ENCODE measurements at places on chromosomes 13 and 19.

DNA sequence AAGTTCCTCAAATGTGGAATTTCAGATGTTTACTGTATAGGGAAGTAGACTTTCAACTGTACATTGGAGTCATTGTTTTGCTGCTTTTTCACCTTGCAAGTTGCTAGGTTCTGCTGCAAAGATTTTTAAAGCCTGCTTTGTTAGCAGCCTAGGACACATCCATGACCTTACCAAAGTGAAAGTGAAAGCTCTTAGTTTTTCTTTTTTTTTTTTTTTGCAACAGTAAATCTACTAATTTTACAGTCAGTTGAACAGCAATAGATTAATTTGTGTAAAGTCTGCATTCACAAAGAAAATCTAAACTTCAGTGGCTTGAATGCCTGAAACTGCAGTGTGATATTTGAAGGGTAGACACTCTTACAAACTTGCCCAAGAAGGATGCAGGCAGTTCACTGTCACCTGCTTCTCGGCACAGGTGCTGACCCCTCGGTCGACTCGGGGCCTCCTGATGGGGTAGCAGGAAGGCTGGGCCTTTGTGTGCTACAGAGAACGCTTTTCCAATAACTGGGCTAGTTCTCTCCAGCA lies 5.0 kb upstream of the MTIF3 start:
- DNase-seq, result peak; percentile 53

DNA sequence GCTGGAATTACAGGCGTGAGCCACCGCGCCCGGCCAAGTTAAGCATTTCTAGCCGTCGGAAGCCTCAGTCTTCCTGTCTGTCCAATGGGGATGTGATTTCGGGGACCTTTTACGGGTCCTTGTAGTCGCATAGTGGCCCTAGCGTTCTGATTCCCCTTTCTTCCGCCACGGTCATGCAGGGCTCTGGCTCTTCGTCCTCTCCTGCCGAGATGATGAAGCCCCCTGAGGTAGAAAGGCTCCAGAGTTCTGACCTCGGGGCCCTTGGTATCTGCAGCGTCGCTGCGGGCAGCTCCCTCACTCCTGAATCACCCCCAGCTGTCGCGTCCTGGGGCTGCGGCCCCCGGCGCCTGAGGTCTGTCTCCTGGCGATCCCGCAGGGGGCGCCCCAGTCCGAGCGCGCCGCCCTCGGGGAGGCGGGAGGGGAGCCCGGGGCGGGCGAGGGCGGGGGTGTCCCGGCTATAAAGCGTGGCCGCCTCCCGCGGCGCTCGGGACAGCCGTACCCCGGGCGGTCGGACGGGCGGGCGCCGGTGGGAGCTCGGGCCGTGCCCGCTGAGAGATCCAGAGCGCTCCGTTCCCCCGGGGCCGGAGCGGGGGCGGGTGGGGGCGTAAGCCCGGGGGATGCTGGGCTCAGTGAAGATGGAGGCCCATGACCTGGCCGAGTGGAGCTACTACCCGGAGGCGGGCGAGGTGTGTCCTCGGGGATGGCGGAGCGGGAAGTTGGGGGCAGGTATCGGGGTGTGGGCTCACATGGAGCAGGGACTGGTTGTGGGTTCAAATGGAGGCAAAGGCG lies at the start of gene FOXA3:
FOXA3 (plus strand) TSS at position 487 of the 789 bp plus-strand sequence; CDS start at position 618, 131 bp downstream.
- DNase-seq, result peak; percentile 93

- DNase-seq, result no peak
Observed at GRCh38 chr13:97588993-97589392, 155.0 kb downstream of the RAP2A start.

- DNase-seq, result no peak
Observed at GRCh38 chr13:76697288-76697687, 188.9 kb downstream of the KCTD12 start.

DNA sequence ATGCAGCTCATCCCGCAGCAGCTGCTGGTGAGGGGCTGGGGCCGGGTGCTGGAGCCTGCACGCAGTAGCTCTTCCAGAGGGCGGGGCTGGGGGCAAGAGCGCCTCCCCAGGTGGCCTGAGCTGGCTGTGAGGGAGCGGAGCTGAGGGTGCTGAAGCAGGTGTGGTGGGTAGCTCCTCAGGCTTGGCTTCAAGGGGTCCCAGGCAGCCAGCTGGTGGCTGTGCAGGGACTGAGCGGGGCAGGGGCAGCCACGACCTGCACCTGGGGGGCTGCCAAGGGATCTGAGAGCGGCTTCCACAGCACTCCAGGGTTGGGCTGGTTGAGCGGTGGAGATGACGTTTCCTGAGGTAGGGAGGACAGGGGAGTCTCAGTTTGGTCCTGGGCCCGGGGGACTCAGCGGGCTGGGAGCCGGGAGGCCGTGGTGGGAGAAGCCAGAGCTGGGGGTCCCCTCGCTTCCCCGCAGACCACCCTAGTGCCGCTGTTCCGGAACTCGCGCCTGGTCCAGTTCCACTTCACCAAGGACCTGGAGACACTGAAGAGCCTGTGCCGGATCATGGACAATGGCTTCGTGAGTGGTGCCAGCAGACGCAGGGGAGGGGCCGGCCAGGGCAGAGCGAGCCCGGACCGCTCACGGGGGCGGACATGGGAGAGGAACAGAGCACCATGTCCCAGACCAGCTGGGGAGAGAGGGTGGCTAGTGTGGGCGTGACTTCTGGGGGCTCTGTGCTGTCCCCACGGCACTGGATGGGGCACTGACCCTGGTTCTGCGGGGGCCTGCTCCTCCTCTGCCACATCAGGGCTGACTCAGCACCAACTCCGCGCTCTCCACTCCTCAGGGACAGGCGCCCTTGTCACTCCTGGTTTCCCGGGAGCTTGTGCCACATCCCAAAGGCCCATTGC lies 7.4 kb downstream of the PTOV1 start:
- no peak for DNase-seq

DNA sequence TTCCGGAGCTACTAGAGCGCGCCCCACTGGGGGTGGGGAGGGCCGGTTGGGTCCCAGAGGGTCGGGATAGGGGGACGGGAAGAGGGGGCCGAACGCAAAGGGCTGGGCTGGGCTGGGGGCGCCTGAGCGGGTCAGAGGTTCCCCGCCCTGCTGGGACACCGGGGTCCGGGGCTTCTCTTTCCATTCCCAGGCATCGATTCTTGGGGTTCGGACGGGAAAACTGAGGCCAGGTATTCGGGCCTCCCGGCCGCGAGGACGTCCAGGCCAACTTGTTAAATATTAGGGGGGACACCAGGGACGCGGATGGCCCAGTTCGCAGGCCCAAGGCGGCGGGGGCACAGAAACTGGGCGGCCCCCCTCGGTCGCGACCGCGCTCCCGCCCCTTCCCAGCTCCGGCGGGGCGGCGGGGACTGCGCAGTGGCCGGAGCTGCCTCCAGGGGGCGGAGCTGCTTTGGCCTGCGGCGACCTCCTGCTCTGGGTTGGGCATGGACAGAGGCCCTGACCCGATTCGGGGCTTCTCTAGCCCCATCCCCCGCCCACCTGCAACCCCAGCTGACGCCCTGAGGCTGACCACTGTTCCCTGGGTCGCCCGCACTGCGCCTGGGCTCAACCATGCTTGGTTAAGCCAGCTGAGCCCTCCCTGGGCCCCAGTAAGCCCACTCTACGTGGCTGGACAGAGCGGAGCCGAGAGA lies 1.2 kb upstream of the KLF16 start:
- DNase-seq, result peak; percentile 88

- no peak for DNase-seq
Observed at GRCh38 chr13:59837101-59837500, 326.6 kb downstream of the DIAPH3 start.

DNA sequence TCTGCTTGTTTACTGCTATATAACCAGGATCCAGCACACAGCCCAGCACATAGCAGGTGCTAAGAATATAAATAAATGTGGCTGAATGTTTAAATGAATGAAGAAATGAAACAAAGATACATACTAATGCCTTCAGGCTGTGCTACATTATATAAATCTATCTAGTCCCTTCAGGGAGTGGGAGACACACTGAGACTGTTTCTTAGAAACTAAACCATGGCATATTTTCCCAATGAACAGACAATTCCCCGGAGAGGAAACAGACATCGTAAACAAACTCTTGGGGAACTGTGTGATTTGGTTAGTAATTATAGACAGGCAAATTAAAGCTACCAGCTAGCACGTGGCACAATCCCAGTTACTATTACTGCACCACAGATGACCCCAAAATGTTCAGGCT lies 9.7 kb upstream of the FEM1A start:
- DNase-seq, result no peak

- no peak for DNase-seq
Observed at GRCh38 chr19:48543121-48543710, 8.8 kb upstream of the SULT2B1 start.

DNA sequence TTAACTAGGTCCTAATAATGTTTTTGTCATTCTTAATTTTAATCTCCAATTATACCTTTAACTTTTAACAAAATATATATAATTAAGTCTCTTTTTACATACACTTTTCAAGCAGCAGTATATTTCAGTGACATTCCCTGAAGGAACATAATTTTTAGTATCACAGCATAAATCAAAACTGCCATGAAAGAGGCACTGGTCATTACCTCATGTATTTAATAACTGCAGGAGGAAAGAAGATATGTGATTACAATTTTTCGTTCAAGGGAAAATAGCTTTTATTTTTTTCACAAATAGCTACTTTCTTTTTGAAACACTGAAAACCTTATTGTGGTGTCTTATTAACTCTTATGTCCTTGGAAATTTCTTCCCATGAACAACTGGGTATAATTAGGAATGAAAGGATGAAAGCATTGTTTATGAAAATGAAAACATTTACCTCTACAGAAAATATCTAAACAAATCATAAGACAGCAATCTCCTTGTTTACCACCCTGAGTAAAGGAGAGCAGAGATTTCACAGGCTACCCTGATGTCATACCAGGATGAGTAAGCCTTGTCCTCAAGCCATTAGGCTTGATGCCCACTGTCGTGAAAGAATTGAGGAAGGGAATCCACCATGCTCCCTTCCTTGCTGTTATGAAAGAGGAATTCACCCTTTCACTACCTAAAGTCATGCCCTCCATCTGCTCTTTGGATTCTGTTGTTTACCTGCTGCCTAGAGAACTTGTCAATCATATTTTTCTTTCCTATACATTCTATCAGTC lies 877.2 kb upstream of the PCDH20 start:
- no peak for DNase-seq

DNA sequence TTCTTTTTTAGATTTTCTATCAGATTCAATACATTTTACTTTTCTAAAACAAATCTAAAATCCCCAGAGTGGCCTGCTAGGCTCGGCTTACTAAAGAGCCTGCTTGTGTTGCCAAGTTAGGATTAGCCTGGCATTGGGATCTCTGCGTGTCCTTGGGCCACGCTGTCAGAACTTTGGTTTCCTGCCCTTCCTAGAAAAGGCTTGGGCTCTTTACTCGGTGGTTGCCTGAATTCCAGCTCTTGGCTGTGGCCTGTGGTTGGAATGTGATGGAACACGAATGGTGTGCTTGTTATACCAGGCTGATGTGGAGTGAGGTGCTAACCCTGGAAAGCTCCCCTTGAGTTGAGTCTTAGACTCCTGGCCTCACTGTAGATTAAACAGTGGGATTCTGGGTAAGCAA lies 8.5 kb downstream of the SPATA13 start:
- no peak for DNase-seq

DNA sequence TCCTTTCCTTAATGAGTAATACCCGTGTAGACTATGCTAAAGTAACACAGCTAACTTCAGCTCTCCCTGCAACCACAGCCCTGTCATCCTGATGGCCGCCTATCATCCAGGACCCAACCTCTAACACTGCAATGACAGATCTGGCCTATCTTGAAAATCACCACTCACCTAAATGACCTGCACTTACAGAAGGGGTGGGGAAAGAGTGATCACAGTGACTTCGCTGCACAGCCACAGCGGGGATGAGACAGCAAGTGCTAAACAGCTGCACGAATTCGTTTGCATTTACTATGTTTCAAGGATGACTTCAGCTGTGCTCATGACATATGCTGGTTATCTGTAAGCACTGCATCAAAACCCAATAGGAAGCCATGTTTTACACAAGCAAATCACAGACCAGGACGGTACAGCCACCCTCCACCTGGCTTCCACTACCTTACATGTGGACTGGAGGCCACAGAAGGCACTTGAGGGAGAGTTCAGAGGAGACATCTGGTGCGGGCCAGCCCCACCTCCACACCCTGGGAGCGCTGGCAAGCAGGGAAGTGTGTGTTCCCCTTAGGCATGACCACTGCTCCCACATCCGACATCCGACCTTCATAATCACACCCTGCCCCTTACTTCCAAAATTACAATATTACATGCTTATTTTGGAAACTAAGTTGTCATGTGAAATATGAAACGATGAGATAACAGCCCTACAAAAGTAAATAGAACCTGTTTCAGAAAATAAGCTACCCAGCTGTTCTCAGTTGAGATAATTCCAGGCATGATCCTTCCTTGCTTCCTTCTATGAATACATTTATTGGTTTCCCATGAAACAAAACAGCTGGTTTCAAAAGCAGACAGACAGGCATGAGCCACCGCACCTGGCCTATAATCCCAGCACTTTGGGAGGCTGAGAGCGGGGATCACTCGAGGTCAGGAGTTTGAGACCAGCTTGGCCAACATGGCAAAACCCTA lies 95.7 kb downstream of the STK24 start:
- DNase-seq, result peak; percentile 73

DNA sequence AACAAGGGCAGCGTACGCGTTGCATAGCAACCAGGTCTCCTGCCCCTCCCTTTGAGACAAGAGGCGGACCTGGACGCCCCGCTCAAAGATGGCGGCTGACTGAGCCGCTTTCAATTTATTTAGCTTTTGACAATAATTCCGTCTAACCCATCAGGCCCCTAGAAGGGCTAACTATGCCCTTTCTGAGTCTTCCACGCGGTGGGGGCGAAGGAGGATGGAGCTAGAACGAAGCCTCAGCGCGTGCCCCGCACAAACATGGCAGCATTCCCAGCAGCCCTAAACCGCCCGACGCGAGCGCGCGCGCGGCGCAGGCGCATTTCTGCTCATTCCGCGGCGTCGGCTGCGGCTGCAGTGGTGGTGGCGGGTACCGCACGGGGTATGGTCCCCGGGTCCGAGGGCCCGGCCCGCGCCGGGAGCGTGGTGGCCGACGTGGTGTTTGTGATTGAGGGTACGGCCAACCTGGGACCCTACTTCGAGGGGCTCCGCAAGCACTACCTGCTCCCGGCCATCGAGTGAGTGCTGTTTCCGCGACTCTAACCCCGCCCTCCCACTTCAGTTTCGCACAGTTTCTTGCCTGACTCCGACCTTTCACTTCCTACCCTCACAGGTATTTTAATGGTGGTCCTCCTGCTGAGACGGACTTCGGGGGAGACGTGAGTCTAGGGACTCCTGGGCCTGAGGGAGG lies at the start of gene MED25:
MED25 (plus strand) TSS at position 326 of the 685 bp plus-strand sequence; CDS start at position 379, 53 bp downstream.
- peak; percentile 93 for DNase-seq

DNA sequence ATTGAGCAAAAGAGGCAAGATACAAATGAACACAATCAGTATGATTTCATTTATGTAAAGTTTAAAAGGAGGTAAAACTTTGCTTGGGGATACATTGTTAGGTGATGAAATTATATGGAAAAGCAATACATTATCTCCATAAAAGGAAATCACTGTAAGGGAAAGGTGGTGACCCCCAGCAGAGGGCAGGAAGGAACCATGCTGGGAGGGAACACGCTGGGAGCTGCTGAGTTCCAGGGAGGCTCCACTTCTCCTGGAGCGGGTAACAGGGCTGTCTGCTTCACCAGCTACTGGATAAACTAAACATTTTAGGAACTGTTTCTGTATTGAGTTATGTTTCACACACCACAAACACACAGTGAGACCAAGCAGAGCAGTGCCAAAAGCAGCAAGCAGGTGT lies 91.2 kb downstream of the KATNAL1 start:
- DNase-seq, result no peak

GRCh38 chr19:1605236-1606137 lies at the start of gene UQCR11:
Gene UQCR11, minus strand, starts transcription at chr19:1605462. Its CDS starts 53 bp downstream, at chr19:1605409.
- peak; percentile 98 for DNase-seq
